CD4-positive, alpha-beta T cell treated with Interleukin-2 at 100 ng/mL for 4 hours (primary cell): ENCODE measurements at places on chromosomes 16 and 17.

DNA sequence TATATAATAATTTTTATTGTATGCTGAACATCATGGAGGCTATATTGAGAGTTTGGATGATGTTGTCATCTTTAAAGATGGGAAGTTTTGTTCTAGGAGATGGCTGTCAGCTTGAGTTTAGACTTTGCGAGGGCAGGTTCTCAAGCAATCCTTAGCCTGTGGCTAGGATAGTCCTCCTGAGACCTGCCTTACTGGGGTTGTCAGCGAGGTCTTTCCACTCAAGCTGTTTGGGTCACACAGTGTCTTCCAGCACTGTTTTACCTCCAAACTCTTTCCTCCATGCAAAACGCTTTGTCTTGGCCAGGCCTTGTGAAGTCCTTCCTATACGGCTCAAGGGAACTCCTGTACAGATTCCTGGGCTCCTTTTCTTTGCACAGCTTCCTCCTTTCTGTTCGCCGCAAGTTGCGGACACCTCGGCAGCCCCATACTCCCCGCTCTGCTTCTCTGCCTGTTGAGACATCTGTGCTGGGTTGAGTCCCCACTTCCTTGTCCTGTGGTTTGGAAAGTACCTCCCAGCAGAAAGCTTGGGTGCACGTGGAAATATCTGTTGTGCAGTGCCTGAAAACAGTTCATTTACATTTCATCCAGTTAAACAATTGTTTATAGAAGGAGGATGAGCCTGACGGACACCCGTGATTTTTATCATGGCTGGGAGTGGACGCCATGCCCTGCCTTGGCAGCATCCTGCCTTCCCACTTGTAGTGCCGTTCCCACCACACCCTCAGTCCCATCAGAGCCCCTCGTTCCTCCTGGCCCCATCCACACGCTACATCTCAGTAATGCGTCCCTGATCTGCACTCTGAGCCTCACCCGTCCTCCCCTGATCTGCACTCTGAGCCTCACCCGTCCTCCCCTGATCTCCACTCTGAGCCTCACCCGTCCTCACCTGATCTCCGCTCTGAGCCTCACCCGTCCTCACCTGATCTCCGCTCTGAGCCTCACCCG lies 55.0 kb upstream of the CBFA2T3 start:
- DNase-seq: peak; percentile 65

- DNase-seq: no peak
These were observed 14.6 kb downstream of the SLC13A2 start for GRCh38 chr17:28487881-28488532.

- DNase-seq: no peak
These were observed 11.0 kb upstream of the PHKG2 start for GRCh38 chr16:30736995-30737793.

GRCh38 chr17:73228748-73229236 lies 32.9 kb downstream of the CPSF4L start:
- DNase-seq: peak; percentile 55

GRCh38 chr16:1612320-1613111 lies at the start of gene CRAMP1:
Gene CRAMP1 (plus strand): TSS chr16:1612360. CDS start chr16:1614640, 2,280 bp downstream.
- DNase-seq: no peak
